ENCODE measurements at places on chromosomes 5 and 9.

- no peak for DNase-seq
These were observed 93.6 kb upstream of the TLE4 start for GRCh38 chr9:79477955-79478771.

- DNase-seq: no peak
These were observed 484.9 kb downstream of the PTPRD start for GRCh38 chr9:10127867-10128266.

- no peak for DNase-seq
These were observed 1000.0 kb downstream of the PTPRD start for GRCh38 chr9:9612755-9613154.

DNA sequence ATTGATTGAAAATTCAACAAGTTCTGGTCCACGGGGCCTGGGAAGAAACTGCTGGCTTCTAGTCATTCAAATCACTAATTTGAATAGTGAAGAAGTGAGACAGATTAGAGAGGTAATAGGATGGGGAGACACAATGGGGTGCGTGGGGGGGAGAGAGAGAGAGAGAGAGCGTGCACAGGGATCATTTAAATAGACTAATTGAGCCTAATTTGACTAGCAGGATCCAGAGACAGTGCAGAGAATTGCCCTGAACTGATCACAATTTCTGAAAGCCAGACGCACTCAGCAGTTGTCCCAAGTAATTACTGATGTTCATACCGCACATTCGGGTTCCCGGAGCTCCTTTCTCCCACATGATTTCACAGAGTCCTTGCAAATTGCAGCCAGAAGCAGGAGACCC is 50.3 kb upstream of the C5orf58 start:
- DNase-seq: no peak

DNA sequence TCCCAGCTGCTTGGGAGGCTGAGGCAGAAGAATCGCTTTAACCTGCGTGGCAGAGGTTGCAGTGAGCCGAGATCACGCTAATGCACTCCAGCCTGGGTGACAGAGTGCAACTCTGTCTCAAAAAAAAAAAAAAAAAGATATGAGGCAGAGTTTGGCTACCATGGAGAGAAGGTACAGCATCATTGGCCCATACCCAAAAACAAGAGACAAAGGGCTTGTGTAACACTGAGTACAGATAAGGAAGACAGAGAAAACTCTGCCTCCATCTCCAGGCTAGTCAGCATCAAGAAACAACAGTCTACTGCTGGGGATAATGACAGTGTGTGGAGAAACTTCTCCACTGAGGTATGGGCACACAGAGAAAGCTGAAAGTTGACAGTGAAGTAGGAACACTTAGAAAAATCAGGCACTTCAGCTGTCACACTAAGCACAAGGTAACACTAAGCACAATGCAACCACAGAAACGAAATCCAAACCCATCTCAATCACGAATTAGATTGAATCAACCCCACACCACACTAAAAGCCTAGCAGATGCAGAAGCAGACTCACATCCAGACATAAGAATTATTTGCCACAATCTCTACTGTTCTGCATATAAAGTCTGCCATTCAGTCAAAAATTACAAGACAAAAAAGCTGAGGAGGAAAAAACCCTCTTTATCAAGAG is 10.5 kb downstream of the PJA2 start:
- DNase-seq: no peak

- DNase-seq: no peak
These were observed 19.4 kb downstream of the CCDC171 start for GRCh38 chr9:15572200-15572770.

DNA sequence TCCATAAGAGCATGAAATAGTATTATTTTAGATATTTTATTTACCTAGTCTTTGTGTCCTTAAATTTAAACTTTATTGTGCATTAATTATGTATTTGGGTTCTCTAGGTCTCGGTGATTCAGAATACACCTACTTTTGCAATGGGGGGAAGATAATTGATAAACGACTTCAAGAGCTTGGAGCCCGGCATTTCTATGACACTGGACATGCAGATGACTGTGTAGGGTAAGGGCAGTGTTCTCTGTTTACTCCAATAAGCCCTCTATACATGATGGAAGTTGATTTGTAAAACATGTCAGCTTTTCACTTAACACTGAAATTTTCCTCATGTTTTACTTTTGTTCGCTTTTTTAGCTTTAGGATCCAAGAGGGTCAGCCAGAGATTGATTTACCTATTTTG is 6.2 kb downstream of the MTRR start:
- DNase-seq: no peak

- peak; percentile 39 for DNase-seq
These were observed 17.1 kb downstream of the SCAI start for GRCh38 chr9:125126019-125126746.

- no peak for DNase-seq
These were observed 1.3 kb downstream of the UBE2R2 start for GRCh38 chr9:33818167-33818846.

GRCh38 chr9:28899926-28900325 is 1326.6 kb upstream of the C9orf72 start:
- DNase-seq: no peak

- no peak for DNase-seq
These were observed 90.8 kb upstream of the EGFLAM start for GRCh38 chr5:38167562-38167996.

GRCh38 chr5:33927685-33928084 is 8.5 kb upstream of the RXFP3 start:
- DNase-seq: no peak

GRCh38 chr5:9350301-9350797 is 195.5 kb downstream of the SEMA5A start:
- no peak for DNase-seq

DNA sequence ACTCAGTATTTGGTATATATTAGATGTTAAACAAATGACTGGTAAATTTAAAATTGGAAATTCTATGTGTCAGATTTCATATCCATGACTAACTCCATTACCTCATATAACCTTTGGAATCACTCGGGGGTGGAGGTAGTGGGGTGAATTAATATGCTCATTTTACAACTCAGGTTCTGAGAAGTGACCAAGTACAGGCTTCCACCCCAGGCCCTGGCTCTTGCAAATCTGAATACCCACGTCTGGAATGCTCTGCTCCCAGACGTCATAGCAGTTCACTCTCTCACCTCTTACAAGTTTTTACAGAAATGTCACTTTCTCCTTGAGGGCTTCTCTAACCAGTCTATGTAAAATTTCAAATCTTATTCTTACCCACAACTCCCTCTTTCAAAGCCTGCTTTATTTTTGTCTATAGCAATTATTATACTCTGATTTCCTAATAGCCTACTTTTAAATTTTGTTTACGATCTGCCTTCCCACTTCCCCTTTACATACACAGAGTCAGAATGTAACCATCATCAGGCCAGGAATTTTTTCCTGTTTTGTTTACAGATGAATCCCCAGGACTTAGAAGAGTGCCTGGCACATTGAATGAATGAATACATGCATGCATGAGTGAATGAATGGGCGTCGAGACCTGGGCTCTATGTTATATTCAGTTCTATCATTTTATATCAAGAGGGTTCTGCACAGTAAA is 134.1 kb upstream of the IFNE start:
- peak; percentile 71 for DNase-seq

GRCh38 chr9:16559418-16560188 is 310.9 kb downstream of the BNC2 start:
- DNase-seq: no peak

DNA sequence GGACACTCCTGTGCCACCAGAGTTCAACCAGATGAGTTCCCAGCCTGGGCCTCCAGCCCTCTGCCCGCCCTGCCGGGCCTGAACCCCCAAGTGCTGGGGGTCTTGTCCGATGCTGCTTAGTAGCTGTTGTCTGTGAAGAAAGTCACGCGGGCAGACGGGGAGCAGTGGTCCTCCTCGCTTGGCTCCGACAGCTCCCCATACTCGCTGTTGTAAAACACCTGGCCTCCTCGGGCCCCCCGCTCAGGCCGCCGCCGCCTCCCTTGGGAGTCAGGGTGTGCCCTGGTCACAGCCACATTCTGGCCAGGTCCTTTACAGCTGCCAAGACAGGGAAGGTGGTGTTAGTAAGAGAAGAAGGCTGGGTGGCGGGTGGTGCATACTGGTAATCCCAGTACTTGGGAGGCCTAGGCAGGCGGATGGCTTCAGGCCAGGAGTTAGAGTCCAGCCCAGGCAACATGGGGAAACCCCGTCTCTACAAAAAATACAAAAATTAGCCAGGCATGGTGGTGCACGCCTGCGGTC is 11.8 kb upstream of the SCGB3A1 start:
- no peak for DNase-seq

GRCh38 chr9:69176471-69177171 is 2.5 kb downstream of the TJP2 start:
- peak; percentile 68 for DNase-seq

DNA sequence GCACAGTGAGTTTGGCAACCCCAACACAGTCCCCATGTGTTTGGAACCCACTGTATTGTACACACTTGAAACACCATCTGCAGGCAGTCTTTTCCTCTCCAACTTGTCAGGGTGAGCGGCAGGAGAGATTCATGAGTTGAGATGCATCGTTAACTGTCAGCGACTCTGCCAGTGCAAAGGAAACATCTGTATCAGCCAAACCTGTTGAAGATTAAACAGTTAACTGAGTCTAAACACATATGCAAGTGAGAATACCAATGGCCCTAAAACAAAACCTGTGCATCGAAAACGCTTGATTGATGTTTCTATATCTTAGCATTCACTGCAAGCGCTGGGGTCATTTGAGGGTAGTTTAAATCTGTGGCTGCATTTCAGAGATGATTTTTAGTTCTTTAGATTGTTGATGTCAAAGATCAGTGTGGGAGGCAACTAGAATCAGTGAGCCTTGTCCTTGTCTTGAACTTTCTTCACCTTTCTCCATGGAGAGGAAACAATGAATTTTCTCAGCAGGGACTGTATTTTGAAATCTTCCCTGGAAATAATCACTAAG is 41.3 kb upstream of the PAM start:
- DNase-seq: no peak

- DNase-seq: no peak
These were observed 24.7 kb upstream of the ADAM19 start for GRCh38 chr5:157600252-157600651.

DNA sequence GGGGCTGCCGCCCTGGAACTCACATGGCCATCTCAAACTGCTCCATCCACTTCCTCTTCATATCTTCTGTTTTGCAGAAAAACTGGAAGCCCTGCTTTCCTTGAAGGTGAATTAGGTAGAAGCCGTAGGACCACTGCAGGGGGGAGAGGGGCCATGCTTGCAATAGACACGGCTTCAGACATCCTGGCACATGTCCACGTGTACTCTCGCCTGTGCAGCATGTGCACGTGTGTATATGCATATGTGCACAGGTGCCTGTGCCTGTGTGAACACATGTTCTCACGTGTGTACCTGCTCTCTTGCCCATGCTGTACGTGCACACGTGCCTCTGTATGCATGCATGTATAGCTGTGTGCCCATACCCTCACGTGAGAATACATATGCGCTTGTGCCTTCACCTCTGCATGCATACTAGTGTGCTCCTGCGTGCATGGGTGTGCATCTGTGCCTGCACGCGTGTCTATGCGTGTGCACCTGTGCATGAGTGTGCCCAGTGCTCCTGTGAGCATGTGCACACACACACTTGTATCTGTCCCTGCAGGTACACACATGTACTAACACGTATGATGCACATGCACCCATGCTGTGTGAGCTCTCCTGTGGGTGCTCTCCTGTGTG is 47.7 kb upstream of the SARDH start:
- no peak for DNase-seq

- DNase-seq: no peak
These were observed 243.0 kb upstream of the PTGER4 start for GRCh38 chr5:40436535-40437237.

DNA sequence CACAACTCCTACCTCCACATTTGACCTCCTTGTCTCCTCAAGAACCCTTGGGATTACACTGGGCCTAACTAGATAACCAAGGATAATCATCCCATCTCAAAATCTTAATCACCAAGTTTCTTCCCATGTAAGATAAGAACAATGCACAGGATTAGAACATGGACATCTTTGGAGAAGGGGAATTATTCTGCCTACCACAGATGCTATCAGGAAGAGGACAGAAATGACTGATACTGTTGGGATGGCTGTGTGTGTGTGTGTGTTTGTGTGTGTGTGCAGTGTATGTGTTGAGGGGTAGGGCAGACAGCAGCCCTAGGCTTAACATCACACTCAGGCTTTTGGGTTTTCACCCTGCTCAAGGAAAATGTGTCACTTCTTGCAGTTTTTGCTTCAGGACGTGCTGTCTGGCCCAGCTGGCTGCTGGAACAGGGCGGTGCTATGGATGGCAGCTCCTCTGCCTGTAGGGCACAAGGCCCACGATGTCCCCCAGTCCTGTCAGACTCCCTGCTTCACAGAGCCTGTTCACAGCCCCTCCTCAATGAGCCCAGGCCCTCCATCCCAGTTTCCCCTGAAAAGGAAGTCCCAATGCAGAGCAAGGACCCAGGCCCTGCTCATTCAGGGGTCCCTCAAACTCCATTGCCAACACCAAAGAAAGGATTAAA is 7.7 kb downstream of the CA9 start:
- no peak for DNase-seq

- DNase-seq: no peak
These were observed 71.6 kb downstream of the NNT start for GRCh38 chr5:43674536-43674935.

- no peak for DNase-seq
These were observed 12.8 kb downstream of the BTNL9 start for GRCh38 chr5:181052672-181053487.

- DNase-seq: no peak
These were observed 100.7 kb downstream of the PHF2 start for GRCh38 chr9:93677048-93677571.

DNA sequence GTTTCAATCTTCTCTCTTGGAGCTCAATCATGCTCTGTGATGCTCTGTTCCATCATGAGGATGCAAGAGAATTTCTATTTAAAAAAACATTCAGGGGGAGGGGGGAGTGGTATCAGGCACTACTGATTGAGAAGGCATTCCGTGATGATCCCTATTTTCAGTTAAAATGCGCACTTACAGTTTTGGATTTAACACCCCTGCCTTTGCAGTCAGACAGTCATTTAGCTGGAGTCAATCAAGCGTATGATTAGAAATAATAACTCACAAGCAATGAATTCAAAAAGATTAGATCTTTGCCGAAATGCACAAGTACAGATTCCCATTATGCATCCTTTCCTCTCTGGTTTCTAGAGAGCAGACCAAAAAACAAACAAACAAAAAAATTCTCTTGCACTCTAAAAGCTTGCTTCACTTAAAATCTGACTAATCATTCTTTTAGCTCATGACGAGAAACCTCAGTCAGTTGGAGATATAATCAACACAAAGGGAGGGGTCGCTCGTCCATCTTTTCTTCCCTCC is 55.4 kb downstream of the EFNA5 start:
- DNase-seq: no peak

- DNase-seq: no peak
These were observed 325.7 kb downstream of the SLF1 start for GRCh38 chr5:94944160-94944559.

- no peak for DNase-seq
These were observed 17.9 kb upstream of the PHF2 start for GRCh38 chr9:93558503-93558902.

DNA sequence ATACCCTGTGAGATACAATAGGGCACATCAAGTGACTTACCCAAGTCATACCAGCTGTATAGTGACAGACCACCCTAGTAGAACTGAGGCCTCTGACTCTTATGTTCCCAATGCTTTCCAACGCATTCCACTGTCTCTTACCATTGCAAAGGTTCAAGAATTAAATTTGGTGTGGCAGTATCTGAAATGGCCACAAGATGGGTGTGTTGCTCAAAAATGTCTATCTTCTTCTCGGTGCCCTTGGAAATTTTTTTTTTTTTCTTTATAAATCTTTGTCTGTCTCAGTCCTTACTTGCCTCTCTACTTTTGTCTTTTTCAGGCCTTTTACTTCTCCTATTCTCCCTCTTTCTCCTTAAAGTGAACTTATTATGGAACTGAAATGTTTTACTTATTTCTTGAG is 48.4 kb downstream of the GPR21 start:
- DNase-seq: no peak

Data from PC-9 (cell line).